ENCODE measurements at places on chromosomes 16 and 17.

- DNase-seq: no peak
These were observed 23.7 kb downstream of the MAP3K3 start for GRCh38 chr17:63645775-63646487.

- DNase-seq: no peak
These were observed 4.1 kb downstream of the ST6GALNAC2 start for GRCh38 chr17:76581515-76581914.

DNA sequence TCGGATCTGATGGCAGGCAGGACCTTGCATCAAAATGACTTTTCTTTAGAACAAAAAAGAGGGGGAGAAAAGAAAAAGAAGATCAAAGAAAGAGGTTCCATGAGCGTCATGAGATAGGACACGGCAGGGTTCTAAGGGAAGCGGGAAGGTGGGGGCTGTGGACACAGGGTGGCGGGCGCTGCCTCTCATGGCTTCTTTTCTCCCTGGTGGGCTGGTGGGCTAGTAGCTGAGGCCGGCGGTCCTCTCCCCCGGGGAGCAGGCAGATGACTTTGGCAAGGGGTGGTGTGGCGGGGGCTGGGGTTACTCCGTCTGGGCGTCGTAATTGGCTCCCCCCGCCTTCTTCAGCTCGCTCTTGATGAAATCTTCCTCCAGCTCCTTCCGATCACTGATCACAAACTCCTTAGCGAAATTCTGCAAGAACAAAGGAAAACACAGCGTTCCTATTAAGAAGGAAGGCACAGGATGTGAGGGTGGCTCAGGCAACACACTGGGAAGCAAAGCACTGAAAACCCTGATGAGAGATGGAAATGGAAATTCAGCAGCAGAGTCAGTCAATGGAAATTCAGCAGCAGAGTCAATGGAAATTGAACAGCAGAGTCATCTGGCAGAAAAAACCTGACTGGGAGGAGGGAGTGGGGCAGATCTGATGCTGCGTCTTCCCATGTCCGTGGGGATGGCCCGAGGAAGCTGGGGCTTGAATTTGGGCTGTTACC is 51.2 kb downstream of the COTL1 start:
- no peak for DNase-seq

GRCh38 chr17:16918443-16918842 is 53.5 kb downstream of the TNFRSF13B start:
- no peak for DNase-seq

DNA sequence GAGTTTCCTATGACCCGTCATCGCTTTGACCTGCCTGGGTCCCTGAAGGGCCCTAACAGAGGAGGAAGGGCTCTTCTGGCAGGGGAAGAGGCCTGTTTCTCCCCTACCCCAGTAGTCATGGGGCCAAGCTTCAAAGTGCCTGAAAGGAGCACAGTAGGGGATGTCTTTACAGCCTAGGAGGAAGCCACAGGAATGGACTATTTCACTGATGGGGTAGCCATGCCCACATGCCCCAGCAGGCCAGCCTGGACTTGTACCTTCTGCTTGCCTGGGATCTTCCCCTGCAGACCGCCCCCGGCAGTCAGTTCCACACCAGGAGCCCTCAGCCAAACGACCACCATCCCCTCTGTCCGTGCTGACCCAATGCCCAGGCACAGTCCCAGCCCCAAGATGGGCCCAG is 41.8 kb upstream of the PEMT start:
- DNase-seq: no peak

DNA sequence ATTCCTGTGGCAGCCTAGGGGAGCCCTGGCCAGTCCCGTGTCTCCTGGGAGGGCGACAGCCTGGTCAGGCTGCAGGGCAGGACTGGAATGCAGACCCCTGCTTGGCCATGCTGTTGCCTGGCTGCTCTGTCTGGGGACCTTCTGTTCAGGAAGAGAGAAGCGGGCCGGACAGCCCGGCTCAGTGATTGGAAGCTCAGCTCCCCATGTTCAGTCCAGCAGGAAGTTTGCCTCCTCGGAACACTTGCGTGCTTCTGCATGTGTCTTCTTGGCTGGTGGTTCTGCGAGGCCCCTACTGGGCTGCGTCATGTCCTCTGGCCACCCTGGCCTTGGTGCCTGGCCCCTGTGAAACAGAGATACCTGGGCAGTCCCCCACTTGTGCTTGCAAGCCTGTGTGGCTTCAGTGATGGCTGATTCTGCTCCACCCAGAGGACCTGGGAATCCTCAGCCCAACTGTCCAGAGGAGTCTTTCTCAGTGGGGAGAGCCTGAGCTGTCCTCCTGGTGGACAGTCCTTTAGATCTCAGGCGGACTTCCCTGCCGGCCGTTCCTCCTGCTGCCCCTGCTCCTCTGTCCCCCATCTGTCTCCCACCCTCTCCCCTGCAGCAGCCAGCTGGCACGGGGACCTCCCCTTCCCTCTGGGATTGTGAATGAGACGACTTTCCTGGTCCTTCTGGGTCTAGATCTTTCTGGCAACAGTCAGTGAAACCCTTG is 279.5 kb downstream of the SEC14L1 start:
- no peak for DNase-seq

GRCh38 chr16:47150067-47150466 is 6.3 kb upstream of the NETO2 start:
- DNase-seq: no peak
